Stimulated activated CD4-positive, alpha-beta T cell treated with anti-CD3 and anti-CD28 coated beads, Interleukin-1b, Interleukin-23, amount 100 ng/mL, for 1 hour (primary cell): ENCODE measurements at places on chromosomes 5 and 9.

GRCh38 chr9:112754578-112754977 is 4.0 kb downstream of the SNX30 start:
- DNase-seq: no peak

DNA sequence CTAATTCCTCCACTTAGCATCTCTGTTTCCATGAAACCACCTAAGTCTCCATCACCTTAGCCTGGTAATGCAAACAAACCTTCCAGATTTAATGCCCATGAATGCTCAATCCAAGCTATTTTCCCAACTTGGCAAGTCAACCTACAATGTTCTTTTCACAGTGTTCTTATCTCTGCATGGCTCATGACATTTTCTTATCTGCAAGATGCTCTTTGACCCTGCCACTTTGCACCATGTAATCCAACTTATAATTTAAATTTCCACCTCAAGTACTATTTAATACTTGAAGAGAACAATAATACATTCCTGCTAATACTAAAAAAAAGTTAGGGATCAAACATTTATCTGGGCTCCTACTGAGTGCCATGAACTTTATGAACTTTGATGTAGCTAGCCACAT is 164.3 kb downstream of the TMEM232 start:
- DNase-seq: no peak

- DNase-seq: no peak
Observed at GRCh38 chr9:117204971-117205370, 209.9 kb downstream of the ASTN2 start.

- DNase-seq: no peak
Observed at GRCh38 chr5:75616971-75617621, 5.8 kb downstream of the ANKDD1B start.

DNA sequence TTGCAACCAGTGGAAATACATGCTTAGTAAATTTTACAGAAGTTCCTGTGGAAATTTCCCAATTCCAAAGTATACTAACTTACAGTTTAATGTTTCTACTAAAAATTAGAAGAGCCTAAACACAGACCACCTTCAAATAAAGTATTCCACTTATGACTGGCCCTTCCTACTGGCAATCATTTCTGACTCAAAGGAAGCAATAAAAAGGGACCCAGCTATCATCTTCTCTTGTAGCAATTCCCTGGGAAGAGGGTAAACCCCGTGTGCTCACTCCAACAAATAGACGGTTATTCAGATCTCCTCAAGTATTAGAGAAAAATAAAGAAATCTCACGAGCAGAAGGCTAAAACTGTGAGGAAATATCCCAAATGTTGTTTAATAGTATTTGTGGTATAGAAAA is 43.3 kb downstream of the GOLPH3 start:
- no peak for DNase-seq

DNA sequence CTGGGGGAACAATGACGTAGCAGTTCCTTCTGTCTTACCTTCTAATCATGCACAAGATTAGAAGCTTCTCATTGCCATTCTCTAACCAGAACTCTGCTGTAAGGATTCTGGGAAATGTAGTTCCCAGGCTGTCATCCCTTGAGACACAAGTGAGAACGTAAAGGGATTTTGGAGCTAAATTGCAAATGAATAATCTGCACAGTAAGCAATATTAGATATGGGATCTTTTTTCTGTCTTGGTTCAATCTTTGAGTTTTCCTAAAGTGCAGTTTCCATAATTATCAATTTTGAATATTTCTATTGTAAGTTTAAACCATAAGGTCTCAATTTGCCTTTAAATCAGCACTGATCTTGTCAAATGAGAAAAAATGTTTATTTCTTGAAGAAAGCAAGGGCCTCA is 189.7 kb upstream of the PLPPR1 start:
- no peak for DNase-seq

GRCh38 chr5:112514111-112514510 is 95.0 kb upstream of the EPB41L4A start:
- DNase-seq: no peak

GRCh38 chr5:41270423-41271251 is 57.3 kb upstream of the C6 start:
- no peak for DNase-seq

- no peak for DNase-seq
Observed at GRCh38 chr9:70923961-70924360, 197.5 kb downstream of the TRPM3 start.

GRCh38 chr9:130149654-130150286 is 22.4 kb upstream of the NCS1 start:
- no peak for DNase-seq

DNA sequence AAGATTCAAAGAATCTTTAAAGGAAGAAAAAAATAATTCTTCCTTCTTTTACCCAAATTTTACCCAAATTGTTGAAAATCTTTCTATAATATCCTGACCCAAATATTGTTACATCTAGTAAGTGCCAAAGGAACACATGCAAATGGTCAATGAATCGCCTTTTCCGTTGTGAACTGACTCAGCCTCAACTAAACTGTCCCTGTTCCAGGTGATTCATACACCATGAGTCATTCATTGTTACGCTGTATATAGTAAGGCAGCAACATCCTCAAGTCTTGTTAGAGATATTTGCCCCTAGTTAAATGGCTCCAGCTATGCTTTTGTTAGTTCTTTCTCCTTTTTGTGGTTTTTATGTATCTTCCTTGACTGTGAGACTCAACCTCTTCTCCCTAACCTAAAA is 9.7 kb downstream of the PTGER4 start:
- no peak for DNase-seq

- no peak for DNase-seq
Observed at GRCh38 chr5:107542428-107542827, 128.3 kb downstream of the EFNA5 start.

DNA sequence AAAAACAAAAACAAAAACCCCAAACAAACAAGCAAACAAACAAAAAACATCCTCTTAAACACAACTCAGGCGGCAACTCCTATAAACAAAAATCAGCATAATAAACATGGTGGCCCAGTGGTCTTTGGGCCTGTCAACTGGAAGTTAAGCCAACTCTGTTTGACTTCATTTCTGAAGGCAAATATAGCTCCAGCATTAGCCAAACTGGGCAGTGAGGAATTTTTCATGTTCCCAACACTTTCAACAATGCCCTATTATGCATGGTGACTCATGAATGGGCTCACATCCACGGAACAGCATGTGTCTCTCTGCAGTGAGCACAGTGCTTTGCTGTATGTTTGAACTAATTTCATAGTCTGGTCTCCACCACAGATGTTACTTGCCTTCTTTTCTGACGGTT is 143.9 kb upstream of the STC2 start:
- no peak for DNase-seq

- DNase-seq: no peak
Observed at GRCh38 chr5:152264645-152265254, 140.3 kb downstream of the NMUR2 start.

- no peak for DNase-seq
Observed at GRCh38 chr9:69411931-69412740, 87.1 kb downstream of the ENTREP1 start.

GRCh38 chr5:39256477-39257235 is 37.3 kb upstream of the FYB1 start:
- DNase-seq: no peak

- no peak for DNase-seq
Observed at GRCh38 chr9:127283917-127284497, 19.4 kb downstream of the GARNL3 start.

DNA sequence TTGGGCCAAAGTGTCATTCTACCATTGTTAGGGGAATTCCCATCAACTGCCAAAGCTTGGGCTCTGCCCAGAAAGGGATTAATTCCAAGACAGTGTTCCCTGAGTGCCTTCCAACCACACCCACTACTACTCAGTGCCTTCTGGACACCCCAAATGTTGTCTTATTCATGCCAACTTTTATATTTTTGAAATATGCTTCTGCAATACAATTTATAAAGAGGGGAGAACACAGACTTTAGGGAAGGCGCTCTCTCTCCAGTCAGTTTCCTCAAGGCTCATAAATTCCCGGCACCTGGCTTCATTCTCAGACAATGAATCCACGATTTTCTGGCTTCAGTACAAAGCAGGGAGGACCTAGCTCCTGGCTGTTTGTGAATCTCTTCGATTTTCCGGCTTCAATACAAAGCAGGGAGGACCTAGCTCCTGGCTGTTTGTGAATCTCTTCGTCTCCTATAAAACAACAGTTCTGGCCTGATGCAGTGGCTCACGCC is 120.1 kb upstream of the MYO10 start:
- DNase-seq: no peak

DNA sequence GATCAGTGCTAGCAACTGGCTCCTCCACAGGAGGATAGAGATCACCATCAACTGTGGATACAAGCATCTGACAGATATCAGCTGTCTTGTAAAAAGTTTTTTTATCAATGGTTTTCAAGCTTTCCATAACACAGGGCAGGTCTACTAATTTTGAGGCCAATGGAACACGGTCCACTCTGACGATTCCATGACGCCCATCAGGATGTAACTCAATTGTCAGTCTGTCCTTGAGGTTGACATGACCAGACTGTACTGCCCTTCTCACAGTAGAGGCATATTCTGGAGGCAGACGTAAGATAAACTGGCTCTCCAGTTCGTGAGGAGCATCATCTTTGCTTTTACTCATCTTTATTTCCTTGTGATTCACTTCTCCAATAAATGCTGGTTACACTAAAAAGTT is 885 bp downstream of the TAF7 start:
- no peak for DNase-seq

GRCh38 chr5:155316070-155316714 is 302.6 kb downstream of the KIF4B start:
- no peak for DNase-seq

GRCh38 chr5:149387081-149387631 is 8.1 kb upstream of the IL17B start:
- DNase-seq: no peak

DNA sequence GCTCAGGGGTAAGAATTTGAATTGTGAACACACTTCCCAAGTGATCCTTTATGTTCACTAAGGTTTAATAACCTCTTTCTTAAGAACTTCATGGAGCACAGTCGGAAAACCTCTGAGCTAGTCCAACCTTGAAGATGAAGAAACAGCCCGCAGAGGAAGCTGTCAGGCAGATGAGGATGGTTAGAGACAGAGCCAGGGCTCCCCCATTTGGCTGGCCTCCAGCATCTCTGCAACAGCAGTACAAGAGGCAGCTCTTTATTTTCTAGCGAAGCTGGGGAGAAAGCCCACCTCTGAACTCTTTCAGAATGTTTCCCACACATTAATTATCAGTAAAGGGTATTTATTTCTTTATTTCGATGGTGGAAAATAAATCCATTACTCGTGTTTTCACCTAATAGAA is 350.8 kb downstream of the DMRT2 start:
- no peak for DNase-seq

DNA sequence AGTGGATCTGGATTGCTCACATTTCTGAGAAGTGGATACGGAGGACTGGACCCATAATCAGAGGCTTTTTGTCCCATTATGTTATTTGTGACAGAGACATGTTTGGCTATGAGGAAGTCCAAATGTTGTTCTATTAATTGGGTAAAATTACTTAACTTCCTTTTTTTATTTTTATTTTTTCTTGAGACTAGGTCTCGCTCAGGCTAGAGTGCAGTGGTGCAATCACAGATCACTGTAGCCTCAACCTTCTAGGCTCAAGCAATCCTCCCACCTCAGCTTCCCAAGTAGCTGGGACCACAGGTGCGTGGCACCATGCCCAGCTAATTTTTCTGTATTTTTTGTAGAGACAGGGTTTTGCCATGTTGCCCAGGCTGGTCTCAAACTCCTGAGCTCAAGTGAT is 11.9 kb upstream of the PGGT1B start:
- DNase-seq: no peak
